Activated CD4-positive, alpha-beta T cell treated with anti-CD3 and anti-CD28 coated beads for 4 hours (primary cell): ENCODE measurements at places on chromosomes 1 and 21.

- DNase-seq = peak; percentile 76
Measured at GRCh38 chr1:17439250-17440073, at the start of gene RCC2. TSS of gene RCC2 (minus strand) at chr1:17439677. CDS start at chr1:17438514, 1,163 bp downstream.

GRCh38 chr21:27143476-27143875 lies 176.6 kb upstream of the ADAMTS5 start:
- DNase-seq = no peak

DNA sequence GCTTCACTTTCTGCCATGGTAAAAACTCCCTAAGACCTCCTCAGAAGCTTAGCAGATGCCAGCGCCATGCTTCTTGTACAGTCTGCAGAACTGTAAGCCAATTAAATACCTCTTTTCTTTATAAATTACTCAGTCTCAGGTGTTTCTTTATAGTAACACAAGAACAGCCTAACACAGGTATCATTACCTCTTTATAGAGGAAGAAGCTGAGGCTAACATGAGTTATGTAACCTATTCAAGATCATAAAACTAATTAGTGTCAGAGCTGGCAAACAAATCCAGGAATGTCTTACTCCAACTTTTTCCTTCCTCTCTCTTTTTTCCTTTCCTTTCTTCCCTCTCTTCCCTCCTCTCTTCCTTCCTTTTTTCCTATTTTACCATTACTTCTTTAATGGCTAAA lies 9.3 kb downstream of the NTMT2 start:
- no peak for DNase-seq

- no peak for DNase-seq
Measured at GRCh38 chr1:70248729-70249128, 27.5 kb downstream of the SRSF11 start.

DNA sequence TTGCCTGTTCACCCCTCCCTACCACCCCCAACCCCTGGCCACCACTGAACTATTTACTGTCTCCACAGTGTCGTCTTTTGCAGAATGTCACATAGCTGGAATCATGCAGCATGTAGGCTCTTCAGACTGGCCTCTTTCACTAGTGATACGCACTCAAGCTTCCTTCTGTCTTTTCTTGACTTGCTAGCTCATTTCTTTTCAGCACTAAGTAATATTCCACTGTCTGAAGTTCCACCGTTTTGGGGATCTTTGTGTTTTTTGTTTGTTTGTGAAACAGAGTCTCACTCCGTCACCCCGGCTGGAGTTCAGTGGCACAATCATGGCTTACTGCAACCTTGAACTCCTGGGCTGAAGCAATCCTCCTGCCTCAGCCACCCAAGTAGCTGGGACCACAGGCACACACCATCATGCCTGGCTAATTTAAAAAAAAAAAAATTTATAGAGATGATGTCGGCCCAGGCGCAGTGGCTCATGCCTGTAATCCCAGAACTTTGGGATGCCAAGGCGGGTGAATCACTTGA lies 43.4 kb upstream of the SLC25A33 start:
- DNase-seq = no peak

GRCh38 chr1:58818075-58818474 lies 34.2 kb upstream of the JUN start:
- no peak for DNase-seq
